Stimulated activated CD8-positive, alpha-beta memory T cell treated with anti-CD3 and anti-CD28 coated beads, Interleukin-7, amount 100 ng/mL, for 1 hour (primary cell): ENCODE measurements at places on chromosomes 11 and 22.

DNA sequence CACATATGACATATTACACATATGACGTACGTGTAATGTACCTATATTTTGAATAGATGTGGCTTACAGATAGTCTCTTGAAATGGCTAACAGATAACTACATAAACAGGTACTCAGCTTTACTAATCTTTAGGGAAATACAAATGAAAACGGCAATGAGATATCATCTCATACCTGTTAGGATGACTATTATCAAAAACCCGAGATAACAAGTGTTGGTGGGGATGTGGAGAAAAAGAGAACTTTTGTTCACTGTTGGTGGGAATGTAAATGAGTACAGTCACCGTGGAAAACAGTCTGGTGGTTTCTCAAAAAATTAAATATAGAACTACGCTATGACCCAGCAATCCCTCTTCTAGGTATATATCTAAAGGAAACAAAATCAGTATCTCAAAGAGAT lies 247.6 kb downstream of the ETS1 start:
- no peak for DNase-seq

DNA sequence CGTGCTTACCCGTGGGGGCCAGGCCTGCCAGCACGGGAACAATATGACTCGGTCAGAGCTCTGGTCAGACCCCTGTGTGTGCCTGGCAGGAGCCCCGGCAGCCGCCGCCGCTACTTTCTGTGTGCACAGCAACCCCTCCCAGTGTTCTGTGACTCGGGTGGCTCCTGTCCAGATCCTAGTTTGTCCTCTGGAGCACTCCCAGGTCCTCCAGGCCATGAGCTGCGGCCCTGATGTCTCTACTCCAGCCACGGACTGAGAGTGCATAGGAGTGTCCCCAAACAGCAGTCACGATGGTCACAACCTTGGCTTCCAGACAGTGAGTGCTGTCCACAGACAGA lies 3.2 kb downstream of the NDUFS8 start:
- no peak for DNase-seq

- DNase-seq: no peak
Observed at GRCh38 chr11:70854901-70855556, 397.3 kb downstream of the SHANK2 start.

DNA sequence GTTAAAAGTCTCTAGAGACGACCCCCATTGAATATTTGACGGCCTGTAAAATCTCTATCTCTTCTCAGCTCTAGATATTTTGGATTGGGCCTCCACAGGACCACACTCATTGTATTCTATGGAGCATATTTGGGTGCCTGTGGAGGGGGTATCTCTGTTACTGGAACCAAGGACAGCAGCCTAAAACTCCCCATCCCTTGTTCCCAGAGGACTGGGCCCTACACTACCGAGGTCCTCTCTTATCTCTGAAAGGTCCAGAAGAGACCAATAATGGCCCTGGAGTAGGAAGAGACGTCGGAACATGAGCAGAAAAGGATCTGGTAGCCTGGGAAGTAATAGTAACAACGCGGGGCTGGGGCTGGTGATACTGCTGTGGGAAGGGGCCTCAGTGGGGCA lies 542 bp downstream of the HPS4 start:
- no peak for DNase-seq

DNA sequence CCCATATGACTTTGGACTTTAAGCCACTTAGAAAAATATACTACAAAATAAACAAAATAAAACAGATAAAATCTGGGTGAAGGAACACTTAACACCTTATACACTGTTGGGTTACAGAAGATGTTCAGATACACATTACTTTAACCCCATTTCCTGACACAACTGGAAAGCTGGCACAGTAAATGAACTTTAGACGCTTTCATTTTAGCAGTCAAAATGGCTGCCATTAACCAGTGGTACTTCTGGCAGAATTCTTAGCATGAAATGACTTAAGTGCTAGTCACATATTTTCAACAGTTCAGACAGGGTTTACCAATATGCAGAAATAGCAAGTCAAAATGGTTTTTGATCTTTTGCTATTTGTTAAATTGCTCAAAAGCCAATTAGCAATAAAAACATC lies 37.9 kb downstream of the PIK3C2A start:
- DNase-seq: no peak

DNA sequence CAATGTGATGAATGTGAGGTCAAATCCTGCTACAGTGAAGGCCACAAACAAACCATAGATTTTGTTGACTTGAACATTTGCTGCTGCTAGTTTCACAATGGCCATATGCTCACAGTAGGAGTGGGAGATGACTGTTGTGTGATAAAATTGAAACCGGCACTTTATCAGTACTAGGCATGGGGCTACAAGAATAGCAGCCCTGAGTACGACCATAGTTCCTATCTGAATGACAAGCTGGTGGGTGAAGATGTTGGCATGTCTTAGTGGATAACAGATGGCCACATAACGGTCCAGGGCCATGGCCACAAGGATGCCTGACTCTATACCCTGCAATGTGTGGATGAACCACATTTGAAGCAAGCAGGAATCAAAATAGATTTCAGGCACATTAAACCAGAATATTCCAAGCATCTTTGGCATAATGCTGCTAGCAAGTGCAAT lies 2.8 kb downstream of the OR52A1 start:
- no peak for DNase-seq

DNA sequence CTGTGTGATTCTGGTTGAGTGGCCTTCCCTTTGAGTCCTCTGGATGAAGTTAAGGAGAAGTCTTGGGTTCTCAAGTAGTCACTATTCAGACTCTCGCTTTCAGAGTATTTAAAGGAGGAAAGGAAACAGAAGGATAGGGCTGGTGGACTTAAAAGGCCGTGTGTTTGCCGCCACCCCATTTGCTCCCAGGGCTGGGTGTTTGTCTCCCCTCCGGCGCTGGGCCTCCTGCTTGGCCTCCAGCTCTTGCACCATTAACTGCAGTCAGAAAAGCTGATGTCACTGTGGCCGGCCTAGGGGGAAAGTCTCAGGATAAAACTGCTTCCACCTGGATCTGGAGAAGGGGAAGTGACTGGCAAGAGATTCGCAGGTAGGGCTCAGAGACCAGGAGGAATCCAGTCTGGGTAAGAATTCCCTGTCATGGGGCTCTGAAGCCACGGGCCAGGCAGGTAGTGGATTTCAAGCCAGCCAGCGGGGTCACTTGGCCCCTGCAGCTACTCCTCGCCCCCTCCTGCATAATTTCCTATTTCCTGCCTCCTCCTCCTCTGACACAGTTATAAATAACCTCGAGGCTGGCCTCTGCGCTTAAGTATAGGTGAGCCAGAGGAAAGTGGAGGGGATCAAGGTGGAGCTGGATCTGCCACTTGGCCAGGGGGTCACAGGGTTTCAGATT lies 17.1 kb downstream of the TIMP3 start:
- no peak for DNase-seq

GRCh38 chr11:125593114-125593820 lies 615 bp downstream of the STT3A start:
- no peak for DNase-seq

DNA sequence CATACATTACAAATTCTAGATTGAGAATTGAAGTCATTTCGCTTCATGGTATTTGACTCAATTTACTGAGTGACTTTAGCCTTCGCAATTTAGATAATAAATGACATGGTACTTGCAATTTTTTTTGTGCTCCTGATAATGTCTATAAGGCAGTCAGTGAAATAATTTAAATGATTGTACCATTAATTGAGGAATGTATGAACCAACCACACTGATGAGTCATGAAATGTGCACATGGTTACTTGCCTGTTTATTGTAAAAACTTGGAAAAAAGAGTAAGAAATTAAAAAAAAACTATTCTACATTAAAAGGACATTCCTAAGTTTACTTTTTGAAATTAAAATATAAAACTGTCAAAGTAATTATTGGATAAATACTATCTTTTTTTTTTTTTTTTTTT lies 43.3 kb downstream of the DNAJC24 start:
- DNase-seq: no peak

GRCh38 chr22:31957970-31958594 lies 13.7 kb downstream of the YWHAH start:
- no peak for DNase-seq

- no peak for DNase-seq
Observed at GRCh38 chr11:61089806-61090491, 12.3 kb upstream of the CD5 start.

- DNase-seq: no peak
Observed at GRCh38 chr11:106524436-106524835, 447.0 kb downstream of the AASDHPPT start.

DNA sequence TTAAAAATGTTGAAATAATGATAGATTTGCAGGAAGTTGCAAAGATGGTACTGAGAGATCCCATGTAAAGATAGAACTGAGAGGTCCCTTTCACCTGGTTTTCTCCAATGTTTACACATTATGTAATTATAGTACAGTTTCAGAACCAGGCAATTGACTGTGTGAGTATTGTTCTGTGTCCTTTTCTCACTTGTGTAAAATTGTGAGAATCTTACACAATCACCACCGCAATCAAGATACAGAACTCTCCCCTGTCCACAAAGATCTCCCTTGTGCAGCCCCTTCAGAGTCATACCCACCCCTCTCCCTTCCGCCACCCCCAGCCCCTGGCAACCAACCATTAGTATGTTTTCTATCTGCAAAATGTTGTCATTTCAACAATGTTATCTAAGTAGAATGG lies 119.8 kb upstream of the NAV2 start:
- no peak for DNase-seq

DNA sequence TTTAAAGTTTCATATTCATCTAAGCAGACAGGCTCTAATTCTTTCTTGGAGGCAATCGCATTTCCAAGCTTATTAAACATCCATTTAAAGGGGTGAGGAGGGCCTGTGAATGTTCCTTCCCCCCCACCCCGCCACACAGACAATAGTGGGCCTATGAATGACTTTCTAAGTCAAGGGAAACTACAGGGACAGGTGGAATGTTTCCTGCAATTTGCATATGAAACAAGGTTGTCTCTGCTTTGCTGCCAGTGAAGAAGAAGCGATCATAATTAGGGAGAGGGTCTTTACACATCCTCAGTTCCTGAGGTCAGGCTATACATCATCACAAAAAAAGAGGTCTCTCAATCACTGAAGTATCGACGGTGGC lies 127.9 kb upstream of the OPCML start:
- no peak for DNase-seq

DNA sequence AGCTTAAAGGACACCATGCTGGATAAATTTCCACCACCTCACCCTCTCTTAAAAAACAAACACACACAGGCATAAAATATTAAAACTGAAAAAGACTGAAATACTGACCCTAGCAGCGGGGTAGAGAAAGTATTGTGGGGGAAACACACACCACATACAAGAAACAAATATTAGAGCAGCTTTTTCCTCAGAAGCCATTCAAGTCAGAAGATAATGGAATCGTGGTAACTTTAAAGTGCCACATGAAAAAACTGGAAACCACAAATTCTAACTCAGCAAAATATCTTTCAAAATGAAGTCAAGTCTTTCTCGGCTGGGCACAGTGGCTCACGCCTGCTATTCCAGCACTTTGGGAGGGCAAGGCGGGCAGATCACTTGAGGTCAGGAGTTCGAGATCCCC lies 223.2 kb downstream of the DYNC2H1 start:
- no peak for DNase-seq

- DNase-seq: peak; percentile 37
Observed at GRCh38 chr11:85823816-85824215, 12.9 kb upstream of the SYTL2 start.
